ENCODE measurements at places on chromosomes 16 and 17.

GRCh38 chr16:4696905-4697847 lies 3.8 kb downstream of the NUDT16L1 start:
- DNase-seq = no peak

GRCh38 chr17:2929881-2930533 lies 133.4 kb downstream of the OR1D5 start:
- DNase-seq = no peak

DNA sequence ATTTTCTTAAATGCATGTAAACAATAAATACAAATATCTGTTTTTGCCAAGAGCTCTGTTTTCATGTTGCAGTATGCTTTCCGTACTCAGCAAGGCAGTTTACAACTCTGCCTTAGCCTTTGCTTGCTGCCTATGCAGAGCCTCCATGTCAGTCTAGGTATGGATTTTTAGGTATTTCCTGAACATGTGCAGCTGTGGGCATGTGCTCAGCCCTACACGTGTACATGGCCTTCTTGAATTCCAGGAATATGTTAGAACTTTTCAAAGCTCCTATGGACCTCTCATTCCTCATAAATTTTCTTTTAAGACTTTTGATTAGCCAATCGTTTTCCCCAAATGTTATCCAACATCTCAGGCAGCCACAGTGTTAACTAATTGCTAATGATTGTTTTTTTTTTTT lies 63.8 kb downstream of the SYCE1L start:
- no peak for DNase-seq

DNA sequence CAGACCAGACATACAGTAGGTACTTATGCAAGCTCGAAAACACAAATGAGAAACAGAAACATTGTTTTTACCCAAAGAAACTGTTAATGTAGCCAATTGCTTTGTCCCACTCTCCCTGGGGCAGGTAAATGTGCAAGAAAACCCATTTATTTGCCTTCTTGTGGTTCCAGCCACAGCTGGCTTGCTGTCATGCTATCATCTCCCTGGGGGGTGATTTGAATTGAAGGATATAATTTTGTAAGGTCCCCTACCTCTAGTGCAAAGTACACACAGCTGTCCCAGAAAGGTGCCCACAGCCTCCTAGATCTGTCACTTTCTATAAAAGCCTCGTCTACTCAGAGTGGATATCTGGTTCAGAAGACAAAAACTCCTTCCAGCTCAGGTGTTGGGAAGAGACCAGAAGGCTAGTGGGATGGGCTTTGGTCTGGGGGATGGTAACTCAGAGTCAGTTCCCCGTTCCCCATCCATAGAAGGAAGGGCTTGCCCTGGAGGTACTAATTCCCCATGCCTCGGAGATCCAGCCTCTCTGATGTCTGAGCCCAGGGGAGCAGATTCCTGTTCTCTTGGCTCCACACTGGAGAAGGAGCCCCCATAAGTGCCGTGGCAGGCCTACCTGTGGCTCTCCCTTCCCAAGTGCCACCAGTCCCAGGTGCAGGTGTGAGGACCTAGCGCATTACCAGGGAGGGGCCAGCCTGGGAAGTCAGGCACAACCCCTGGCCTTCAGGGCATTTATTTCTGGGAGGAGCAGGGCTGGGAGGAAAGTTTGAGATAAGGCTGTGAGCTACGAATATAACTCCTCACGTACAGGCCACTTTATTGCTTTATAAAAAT lies 2.4 kb upstream of the PRR15L start:
- DNase-seq = no peak

- no peak for DNase-seq
Measured at GRCh38 chr16:66468321-66468965, 41.3 kb downstream of the BEAN1 start.

DNA sequence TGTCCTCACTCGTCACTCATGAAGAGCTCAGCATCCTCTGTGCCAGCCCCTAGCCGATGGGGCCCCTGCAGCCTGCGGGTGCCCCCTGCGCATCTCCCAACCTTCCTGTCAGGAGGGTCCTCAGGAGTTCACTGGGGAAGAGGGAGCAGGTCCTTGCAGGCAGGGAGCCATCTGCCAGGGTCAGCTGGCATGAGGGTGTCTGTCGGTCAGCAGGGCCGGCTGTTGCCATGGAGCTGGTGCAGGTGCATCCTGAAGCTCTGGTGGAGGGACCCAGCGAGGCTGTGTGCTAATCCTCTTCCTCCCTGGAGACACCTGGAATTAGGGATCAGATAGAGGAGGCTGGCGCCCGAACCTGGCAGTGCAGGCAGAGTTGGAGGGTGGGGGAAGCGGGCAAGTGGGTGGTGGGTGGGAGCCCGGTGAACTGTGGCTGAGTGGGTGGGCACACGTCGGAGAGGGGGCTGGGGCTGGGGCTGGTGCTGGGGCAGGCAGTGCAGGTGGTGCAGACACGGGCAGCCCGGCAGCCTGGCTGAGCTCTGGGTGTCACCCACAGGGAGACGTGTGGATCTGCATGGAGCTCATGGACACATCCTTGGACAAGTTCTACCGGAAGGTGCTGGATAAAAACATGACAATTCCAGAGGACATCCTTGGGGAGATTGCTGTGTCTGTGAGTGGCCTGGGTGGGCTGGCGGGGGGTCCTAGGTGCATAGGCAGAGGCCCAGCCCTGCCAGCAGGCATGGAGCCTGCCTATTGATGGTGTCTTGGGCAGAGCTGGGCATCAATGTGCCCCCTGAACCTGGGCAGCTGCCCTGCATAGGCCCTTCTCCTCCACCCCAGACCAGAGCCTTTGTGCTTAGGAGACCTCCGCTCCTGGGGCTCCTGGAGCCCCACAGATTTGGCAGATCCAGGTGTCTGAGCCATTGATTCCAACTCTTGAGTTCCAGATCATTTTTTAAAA lies 17.4 kb downstream of the MAP2K3 start:
- no peak for DNase-seq

DNA sequence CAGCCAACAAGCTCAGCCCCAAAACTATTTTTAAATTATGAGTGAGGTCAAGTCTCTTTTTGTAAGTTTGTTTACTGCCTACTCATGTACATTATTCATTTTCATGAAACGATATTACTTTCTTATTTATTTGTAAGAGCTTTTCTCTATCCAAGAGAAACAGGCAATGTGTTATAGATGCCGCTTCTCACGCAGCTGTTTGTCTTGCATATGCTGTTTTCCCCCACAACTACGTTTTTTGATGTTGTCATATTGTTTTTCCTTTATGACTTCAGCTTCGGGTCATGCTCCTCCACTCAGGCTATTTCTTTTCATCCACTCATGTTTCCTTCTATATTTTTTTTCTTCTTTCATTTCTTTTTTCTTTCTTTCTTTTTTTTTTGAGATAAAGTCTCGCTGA lies 20.0 kb downstream of the ITGAE start:
- no peak for DNase-seq

- DNase-seq = no peak
Measured at GRCh38 chr16:73565263-73565662, 517.3 kb upstream of the ZFHX3 start.

GRCh38 chr17:77565166-77565565 lies 393.3 kb upstream of the TNRC6C start:
- no peak for DNase-seq

GRCh38 chr16:5770118-5770517 lies 672.5 kb upstream of the EEF2KMT start:
- DNase-seq = no peak
